Inflammatory macrophage treated with lipopolysaccharide for 4 hours (primary cell): ENCODE measurements at places on chromosomes 16 and 17.

- no peak for DNase-seq
These were observed 65.0 kb downstream of the AMFR start for GRCh38 chr16:56360117-56361008.

DNA sequence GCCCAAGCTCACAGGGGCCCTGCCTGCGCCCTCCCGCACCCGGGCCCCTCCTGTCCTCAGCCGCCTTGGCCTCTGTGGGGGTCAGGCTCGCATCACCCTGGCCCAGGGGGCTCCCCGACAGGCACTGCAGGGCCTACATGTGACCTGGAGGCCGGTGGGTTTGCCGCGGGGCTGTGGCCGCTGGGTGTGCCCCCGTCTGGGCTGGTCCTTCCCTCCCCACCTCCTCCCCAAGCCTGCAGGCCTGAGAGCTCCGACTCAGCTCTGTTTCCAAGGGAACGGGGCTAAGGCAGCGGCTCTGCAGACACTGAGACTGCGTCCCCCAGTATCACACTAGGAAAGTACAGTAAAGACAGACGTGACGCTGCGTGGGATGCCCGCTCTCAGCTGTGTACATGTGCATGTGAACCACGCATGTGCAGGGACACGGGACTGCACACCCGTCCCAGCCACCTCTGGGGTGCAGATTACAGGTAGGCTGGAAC, 16.5 kb upstream of the WDR45B start:
- DNase-seq, result no peak

- DNase-seq, result peak; percentile 54
These were observed 120.3 kb downstream of the MRM1 start for GRCh38 chr17:36721560-36722120.

DNA sequence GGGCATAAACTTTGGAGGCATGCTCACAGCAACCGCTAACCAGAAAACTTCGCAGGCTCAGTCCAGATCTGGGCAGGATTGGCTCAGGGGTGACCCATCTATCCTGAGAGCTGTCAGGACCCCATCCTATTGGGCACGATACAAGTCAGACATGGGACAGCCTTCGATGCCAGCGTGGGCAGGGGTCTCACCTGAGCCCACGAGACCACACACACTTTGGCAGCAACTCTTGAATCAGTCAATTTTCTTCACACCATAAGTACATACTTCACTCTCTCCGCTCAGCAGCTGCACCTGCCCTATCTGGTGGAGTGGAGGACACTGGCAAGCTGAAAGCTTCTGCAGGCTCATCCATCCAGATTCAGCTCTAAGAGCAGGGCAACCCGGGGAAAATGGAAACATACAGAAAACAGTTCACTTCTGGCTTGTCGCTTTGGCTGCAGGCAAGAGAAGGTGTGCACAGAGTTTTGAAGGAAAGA, 48.3 kb downstream of the ZFHX3 start:
- DNase-seq, result no peak

- no peak for DNase-seq
These were observed 14.9 kb downstream of the DHX38 start for GRCh38 chr16:72108353-72109102.

DNA sequence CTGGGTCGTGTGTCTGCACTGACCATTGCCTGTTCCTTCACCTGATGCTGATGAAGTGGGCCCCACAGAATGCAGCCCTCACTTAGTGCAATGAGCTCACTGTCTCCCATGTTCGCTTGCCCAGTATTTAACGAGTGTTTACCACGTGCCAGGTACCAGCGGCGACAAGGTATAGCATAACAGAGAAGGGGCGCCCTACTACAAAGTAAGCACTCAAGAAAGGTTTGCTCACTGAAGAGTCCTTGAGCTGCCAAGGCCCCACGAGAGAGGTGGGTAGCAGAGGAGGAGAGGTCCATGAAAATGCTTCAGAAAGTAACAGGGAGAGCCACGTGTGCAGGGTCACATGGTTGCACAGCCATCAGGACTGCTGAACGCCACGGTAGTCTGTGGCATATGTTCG, 230.0 kb downstream of the NTN1 start:
- DNase-seq, result no peak

- DNase-seq, result no peak
These were observed 97.9 kb downstream of the TRIM37 start for GRCh38 chr17:59008737-59009136.

DNA sequence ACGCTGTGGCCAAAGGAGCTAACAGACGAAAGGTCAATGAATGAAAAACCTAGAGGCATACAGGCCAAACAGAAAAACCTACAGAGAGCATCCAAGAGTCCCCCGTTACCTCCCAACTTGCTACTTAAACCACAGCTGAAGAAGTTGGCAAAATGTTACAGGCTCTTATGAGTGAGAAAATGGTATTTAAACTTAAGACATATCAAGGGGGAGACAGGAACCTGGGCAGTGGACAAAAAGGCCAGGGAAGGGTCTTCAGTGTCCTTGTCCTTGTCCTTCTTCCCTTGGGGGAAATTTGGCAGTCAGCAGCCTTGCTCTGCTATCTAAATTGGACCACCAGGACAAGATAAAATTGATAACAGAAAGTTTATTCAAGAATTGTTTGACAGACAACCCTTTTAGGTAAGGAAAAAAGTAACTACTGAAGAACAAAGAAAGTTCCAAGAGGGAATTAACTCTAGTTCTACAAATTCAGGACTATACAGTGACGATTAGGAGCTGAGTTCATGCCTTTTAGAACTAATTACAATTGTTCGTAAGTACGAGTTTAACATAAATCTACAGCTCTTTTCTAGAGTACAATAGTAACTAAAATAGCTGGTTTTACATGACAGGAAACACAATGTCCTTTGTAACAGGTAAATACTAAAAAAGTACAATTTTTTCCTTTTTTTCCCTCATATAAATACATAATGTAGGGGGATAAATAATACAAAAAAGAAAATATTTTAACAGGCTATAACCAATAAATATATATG, 3.8 kb upstream of the HOXB2 start:
- no peak for DNase-seq

DNA sequence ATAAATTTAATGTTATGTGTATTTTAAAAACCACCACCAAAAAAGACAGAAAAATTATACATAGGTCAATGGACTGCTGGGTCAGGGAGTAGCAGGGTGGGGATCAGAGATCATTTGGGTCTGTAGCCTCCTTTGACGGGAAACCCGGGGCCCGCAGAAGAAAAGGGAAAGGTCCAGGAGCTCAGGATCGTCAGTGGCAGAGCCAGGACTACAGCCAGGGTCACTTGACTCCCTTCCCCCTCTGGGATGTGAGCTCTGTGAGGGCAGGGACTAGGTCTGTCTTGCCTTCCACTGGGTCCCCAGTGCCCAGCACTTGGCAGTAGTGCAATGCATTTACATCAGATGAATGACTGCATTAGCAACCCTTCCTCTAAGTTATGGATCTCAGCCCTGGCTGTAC, 62.1 kb downstream of the TOM1L2 start:
- DNase-seq, result no peak

- peak; percentile 61 for DNase-seq
These were observed 19.4 kb downstream of the KPNB1 start for GRCh38 chr17:47669081-47669480.

DNA sequence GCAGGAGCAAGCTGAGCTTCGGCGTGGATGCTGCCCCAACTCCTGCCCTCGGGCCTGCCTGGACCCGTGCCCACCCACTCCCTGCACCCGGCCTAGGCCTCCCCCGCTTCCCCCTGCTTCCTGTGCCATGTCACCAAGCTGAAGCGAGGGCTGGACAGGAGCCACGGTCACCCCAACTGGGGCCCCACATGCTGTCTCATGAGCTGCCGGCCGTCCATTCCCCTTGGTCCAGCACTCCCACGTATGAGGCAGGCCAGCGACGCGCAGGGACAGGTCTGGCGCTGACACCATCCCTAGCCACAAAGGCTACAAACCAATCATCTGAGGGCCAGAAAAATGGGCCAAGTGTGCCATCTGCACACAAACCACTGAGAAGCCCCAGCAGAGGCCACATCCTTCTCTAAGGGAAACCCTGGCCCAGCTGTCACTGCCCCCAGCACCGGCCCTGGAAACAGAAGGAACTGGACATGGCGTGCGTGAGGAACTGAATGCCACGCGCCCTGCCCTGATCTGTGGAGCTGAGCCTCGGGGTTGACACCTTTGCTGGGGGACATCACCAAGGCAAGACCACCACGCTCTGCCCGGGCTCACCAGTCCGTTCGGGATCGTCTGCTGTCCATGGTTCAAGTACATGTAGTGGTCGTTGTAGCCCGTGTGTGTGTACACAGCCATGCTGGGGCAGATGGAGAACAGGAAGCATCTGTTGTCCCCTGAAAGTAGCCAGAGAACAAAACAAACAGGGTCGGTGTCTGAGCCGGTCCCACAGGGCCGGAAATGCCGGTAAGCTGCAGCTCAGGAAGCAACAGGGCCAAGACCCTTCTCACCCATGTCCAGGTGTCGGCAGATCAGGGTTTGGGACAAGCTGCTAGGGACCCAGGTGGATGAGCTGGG, 22.2 kb downstream of the MEAK7 start:
- no peak for DNase-seq

- DNase-seq, result no peak
These were observed 45.8 kb upstream of the LGALS9 start for GRCh38 chr17:27585153-27585681.

DNA sequence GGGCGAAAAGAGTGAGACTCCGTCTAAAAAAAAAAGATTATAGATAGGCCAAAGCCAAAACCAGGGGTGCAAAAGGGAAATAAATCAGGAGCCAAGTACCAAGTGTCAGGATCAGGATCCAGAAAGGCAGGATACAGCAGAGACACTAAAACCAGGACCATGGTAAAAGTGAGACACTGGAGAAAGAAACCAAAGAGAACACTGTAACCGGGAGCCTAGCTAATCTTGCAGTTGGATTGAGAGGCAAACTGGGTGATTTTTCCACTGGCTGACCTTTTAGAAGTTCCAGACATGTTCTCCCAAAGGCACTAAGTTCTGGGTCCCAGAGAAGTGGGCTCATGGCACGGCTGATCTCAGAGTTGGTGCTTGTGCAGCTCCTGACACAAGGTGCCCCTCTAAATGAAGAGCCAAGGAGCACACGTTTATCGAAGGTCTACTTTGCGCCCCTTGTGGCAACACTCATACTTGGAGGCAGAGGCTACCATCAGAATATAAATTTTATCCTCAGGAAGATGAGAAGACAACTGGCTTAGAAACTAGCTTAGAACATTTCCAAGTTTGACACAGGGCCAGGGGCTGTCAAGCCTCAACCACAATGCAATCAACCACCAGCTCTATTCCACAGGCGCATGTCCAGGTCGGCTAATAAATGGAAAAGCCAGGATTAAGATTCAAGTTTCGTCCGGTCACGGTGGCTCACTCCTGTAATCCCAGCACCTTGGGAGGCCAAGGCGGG, 27.5 kb upstream of the HELZ start:
- DNase-seq, result no peak

DNA sequence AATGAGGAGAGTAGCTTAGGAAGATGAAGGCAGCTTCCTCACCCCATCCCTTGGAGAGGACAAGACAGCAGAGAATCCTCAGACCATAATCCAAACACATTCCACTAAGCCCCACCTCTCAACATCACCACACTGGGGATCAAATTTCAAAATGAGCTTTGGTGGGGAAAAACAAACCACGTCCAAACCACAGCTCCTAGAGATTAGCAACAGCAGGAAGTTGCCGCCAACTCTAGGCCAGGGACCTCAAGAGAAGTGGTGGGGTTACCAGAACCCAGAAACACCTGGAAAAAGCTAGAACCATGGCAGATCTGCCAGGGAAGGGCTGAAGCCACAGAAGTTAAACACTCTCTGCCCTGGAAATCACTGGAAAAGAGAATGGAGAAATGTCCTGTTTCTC, 571.6 kb downstream of the HS3ST4 start:
- DNase-seq, result no peak

DNA sequence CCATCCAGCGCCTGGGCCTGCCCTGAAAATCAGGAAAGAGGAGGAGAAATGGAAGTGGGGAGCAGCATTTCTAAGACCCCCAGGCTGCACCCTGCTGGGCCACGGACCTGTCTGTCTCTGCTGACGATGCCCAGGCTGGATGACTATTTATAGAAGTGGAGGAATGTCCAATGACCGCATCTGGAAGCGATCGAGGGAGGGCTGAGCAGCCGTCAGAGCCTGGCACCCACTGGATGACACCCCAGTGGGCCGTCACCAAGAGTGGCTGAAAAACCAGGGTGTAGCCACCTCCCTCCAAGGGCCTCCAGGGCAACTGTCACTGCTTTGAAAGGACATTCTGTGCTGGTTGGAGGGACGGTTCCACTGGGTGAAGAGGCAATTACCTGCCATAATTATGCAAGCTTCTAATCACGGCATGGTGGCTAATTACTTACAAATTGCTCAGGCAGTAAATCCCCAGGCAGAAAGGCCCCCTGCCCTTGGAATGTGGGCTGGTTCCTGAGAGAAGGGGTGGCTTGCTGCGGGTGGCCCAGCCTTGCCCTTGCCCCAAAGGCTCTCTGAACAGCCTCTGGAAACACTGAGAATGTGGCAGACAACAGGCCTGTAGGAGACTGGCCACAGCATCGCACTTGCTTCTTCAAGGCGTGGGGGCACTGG, 332.1 kb downstream of the C16orf95 start:
- no peak for DNase-seq

- DNase-seq, result peak; percentile 68
These were observed 590.6 kb downstream of the MAF start for GRCh38 chr16:79009896-79010295.

- no peak for DNase-seq
These were observed 192 bp downstream of the FASN start for GRCh38 chr17:82097919-82098168.

- DNase-seq, result peak; percentile 19
These were observed at the start of gene TLCD3A for GRCh38 chr17:732067-732901. TLCD3A (plus strand) TSS chr17:732596; CDS start chr17:732648, 52 bp downstream.

DNA sequence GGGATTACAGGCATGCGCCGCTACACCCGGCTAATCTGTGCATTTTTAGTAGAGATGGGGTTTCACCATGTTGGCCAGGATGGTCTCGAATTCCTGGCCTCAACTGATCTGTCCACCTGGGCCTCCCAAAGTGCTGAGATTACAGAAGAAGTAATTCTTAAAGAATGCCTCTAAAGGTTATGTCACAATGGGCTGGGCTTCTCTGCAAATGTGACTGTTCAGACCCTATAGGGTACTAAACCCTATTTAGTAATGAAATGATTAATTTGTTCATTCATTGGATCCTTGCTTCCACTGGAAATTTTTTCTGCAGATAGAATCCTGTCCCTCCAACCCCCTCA, 108.8 kb upstream of the CORO6 start:
- DNase-seq, result no peak

DNA sequence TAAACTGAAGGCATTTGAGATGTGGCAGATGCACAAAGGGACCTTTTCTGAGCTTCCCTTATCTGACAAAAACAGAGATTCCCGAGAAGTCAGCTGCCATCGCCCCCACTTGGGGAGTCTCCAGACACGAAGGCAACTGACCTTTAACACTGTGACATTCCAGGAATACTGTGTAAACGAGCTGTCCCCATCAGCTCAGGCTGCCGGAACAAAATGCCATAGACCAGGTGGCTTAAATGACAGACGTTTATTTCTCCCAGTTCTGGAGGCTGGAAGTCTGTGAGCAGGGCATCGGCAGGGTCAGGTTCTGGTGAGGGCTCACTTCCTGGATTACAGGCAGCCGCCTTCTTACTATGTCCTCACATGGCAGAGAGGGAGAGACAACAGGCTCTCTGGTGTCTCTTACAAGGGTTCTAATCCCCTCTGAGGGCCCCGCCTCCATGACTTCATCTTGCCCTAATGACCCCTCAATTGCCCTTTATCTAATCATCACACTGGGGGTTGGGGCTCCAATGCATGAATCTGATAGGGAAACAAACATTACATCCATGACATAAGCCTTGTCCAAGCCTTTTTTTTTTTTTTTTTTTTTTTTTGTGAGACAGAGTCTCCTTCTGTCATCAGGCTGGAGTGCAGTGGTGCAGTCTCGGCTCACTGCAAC, 178.5 kb upstream of the RPL38 start:
- DNase-seq, result no peak

- DNase-seq, result peak; percentile 48
These were observed 19.5 kb downstream of the SLC7A6OS start for GRCh38 chr16:68291227-68291626.
